Activated T-helper 9 cell treated with anti-CD3 and anti-CD28 coated beads, Interleukin-2, amount 50 U/mL, for 16 hours (primary cell): ENCODE measurements at places on chromosomes 5 and 9.

GRCh38 chr9:34501889-34502425 lies 20.8 kb downstream of the ENHO start:
- no peak for DNase-seq

DNA sequence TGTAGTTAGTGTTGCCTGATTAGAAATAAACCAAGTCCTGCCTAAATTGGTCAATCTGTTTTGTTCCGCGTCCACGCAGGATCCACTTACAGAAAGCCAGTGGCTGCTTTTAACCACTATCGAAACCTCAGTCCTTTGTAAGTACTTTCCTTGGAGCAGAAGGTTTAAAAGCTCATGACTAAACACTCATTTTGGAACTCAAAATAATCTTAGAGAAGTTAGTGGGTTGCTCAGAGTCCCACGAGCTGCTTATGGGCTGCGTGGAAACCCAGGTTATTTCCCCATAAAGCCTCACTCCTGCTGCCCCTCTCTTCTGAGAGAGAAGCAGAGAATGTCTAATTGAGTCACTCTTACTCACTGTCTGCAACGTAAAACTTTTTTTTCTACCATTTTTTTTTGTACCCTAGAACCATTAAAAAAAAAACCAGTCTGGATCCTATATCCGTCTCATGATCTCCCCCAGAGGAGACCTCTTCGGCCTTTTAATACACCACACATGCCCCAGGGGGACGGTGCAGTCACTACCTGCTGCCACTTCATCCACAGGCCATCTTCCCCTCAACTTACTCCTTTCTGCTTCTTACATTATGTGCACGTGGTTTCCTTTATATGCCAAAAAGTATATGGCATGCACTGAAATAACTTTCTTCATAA lies 7.6 kb downstream of the BASP1 start:
- DNase-seq: no peak

DNA sequence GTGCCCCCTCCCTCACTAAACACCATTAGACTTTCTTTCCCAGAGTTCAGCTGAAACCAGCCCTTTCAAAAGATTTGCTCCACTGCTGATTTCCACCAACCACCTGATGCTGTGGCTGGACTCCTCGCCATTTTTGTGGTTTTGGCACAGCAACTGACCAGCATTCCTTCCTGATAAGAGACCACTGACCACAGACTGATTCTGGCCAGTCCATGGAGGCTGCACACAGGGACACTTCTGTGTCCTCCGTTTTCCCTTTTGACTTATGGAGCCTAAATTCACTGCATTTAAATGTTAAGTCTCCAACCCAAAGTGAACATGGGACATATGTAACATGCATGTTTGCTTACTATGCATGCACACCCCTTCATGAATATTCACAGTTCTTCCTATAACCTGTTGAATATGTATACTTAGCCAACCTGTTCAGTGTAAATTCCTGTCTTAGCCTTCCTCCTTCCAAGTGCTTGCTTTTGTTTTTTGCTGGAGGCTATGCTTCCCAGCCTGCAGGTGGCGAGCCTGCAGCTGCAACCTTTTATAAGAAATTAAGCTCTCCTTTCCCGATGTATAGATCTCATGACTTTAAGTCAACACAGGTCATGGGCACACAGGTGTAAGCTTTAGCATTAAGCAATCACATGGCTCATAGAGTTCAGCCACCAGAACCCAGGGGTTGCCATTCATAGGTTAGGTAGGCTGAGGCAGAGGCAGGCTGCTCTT lies 78.7 kb downstream of the ACTL7B start:
- DNase-seq: no peak

GRCh38 chr9:30140407-30140806 lies 2244.0 kb upstream of the ACO1 start:
- no peak for DNase-seq

GRCh38 chr5:123699571-123699970 lies 187.6 kb downstream of the CSNK1G3 start:
- DNase-seq: no peak

DNA sequence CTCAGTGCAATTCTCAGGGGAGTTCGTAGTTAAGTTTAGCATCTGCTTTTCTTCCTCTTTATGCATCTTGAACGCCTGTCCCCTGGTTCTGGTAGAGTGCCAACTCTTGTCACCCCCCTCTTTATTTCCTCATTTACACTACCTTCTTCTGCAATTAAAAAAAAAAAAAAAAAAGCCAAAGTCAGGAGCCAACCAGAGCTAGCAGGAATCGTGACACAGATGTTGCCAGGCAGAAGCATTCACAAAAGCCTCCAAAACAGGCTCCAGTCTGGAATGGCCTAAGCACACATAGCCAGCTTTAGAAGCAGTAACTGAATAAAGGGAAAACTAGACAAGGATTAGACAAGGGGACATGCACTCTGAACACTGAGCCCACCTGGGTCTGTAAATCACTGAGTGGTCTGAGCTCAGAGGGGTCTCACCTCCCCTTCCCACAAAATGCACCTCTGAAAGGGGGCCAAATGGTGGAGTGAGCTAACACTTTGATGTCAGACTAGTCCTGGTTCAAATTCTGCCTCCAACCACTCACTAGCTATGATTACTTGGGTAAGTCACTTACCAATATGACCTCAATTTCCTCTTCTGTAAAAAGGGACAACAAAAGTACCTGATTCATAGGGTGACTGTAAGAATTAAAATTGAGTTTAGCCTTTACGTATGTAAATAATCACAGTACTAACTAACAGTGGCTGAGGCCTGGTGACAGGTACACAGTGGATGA lies 2.0 kb downstream of the CD74 start:
- no peak for DNase-seq

GRCh38 chr5:32520972-32521371 lies 64.4 kb upstream of the SUB1 start:
- DNase-seq: no peak

- no peak for DNase-seq
Measured at GRCh38 chr5:16695779-16696178, 79.0 kb upstream of the RETREG1 start.

DNA sequence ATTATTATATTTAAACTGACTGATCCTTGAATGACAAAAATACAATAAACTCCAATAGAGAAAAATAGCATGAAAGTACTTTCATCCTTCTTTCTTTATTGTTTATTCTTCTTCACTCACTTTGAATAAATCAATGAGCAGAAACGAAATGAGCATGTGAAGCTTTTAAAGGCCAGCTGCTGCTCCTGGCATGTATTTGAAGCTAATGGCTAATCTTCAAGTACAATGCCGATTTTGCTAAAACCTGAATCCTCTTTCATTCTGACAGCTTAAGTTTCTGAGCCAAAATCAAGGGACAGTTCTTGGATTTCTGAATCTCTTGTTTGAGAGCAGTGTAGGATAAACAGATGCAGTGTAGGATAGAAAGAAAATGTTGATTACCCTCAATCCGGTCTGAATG lies 237.3 kb downstream of the CDH10 start:
- no peak for DNase-seq

DNA sequence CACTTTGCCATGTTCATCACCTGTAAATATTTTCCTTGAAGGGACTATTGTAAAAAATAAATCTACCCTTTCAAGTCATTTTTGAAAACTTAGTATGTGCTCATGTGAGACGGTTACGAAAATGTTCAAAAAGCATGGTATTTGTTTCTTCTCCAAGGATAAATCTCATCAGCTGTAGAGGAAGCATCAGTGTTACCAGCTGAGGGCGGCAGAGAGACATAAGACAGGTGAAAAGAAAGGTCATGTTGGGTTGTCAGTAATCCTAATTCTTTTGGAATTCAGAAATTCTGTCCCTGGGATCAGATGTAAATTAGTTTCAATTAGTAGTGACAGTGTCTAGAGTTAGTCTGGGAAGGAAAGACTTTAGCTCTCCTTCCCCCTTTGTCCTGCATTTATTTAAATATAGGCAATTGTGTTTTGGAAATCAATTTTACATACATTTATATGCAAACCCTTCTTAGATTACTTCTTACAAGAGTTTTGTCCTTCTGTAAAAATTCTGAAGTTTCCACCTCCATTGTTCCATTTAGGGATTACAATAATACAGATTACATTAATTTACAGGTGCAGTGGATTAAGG lies 791.9 kb upstream of the CDH6 start:
- DNase-seq: no peak

DNA sequence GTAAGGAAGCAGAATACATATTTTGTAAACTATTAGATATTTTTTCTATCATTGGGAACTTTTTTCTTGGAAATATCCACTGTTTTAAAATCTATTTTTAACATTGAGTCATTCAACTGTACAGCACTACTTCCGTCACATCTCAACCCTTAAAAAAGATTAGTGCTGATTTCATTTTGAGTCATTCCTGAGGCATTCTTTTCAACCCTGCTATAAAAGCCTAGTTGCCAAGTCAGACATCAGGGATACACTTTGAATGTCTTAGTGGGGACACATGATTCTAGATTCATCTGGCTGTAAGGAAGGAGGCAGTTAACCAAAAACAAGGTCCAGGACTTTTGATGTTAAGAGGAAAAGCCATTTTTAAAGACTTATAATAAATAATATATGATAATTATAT lies 160.9 kb downstream of the GIN1 start:
- no peak for DNase-seq

GRCh38 chr5:143245929-143246561 lies 157.4 kb downstream of the NR3C1 start:
- no peak for DNase-seq

GRCh38 chr5:61805101-61805500 lies 473.0 kb downstream of the ZSWIM6 start:
- no peak for DNase-seq

DNA sequence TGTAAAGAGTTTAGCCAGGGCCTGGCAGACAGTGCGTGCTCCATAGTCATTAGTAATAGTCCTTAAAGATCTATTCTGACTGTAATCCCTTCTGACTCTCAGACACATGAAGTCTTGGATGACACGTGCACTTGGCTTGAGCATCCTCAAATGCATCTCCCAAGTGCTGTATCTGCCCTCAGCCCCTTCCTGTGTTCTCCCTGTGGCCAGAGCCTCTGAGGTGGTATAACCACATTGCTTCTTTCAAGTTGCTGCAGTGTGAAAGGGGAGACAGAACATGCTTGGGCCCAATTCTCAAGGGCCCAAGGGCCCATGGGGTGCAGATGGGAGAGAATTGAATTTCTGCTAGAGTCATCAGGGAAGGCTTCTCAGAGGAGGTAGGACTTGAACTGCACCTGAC lies 30.1 kb upstream of the HAND1 start:
- DNase-seq: no peak

DNA sequence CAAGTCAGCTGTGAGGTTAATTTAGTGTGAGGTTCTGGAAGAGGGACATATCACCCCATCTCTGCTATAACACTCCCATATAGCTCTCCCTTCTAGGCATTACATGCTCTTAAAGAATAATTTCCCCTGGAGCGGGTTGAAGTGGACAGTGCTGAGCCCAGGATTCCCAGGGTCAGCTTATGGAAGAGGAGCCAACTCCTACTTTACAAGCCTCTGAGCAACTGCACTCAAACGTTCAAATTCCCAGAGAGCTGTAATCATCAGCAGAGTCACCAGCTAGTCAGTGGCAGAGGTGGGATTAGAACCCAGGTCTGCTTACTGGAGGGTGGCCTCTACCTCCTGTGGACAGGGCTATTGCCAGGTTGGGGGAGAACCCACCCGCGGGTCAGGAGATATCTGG lies 1.4 kb downstream of the NEURL1B start:
- no peak for DNase-seq

GRCh38 chr9:21994556-21995005 lies at the start of gene CDKN2B-AS1:
TSS of gene CDKN2B-AS1 (plus strand) at chr9:21994791.
- no peak for DNase-seq

DNA sequence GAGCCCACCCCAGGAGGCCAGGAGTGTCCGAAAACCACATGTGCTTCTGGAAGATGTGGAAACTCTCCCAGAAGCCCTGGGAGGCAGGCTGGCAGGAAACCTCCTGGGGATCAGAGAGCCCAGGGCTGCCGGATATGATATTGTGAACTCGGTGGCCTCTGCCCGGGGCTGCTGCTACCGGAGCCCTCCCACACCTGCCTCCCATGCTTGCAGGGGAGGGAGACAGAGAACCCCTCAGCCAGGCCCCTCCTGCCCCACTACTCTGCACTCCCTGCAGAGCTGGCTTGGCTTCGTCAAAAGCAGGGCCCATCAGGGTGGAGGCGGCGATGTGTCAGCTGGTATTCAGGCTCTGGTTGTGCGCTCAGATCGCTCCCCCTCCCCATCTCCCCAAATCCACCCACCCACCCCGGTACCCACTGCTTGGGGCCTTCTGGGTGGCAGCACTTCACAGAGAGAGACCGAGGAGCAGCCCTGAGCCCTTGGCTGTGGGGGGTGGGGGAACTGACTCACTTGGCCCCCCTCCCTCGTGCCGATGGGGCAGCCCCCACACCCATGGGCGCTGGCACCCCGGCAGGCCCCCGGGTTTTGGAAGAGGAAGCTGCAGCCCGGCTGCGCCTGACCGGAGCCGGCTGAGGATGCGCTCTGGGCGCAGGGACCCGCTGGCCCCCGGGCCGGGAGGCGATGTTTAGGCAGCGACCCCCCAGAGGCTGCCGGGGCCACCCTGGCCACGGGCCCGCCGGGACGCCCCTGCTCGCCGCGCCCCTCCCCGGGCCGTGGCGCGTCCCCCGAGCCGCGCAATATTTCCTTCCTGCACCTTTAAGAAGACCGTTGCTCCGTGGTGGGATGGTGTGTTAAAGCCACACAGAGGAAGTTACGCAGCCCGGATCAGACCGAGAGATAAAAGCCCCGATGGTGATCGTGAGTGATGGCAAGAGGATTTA lies 786 bp upstream of the NTNG2 start:
- no peak for DNase-seq

GRCh38 chr5:67643536-67643935 lies 446.9 kb upstream of the CD180 start:
- DNase-seq: no peak

DNA sequence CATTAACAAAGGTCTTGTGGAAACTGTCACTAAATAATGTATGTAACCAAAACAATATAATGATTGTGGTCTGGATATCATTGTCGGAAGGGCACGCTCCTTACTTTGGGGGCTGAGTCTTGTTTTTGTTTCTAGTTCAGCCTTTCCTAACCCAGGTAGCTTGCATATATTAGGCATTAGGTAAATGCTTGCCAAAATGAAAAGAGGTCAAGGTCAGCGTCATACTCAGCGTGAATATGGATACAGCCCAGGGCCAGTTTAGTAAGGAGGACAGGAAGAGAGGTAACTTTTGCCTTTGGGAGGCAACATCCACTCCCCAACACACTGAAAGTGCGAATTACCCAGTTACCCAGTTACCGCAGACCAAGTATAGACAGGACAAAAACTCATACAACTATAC lies 171.4 kb downstream of the RAB3C start:
- no peak for DNase-seq

- DNase-seq: no peak
Measured at GRCh38 chr9:124130277-124131075, 118.9 kb downstream of the LHX2 start.

DNA sequence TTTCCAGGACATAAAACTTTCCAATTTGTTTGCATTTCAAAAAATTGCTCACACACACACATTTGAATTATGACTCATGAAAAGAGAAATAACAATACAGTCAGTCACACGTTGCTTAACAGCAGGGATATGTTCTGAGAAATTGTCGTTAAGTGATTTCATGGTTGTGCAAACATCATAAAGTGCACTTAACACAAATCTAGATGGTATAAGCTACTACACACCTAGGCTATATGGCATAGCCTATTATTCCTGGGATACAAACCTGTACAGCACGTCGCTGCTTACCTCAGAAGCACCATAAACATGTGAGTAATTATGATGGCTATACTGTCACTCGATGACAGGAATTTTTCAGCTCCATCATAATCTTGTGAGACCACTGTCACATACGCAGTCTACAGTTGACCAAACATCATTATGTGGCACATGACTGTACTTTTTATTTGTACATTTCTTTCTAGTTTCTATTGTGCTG lies 378.2 kb downstream of the ACTL7B start:
- DNase-seq: no peak
